Left ventricle myocardium inferior (tissue), 1 donor: ENCODE measurements at places on chromosomes 16 and 17.

GRCh38 chr17:40290629-40291280, 3.1 kb downstream of the CDC6 start:
- peaks cover 50% of the 10 kb centered on the region for H3K4me1 ChIP-seq
- no peak for DNase-seq
- H3K36me3 ChIP-seq: no peaks in the 10 kb centered on the region
- peak overlapping the region; percentile 23 for H3K27ac ChIP-seq
- H3K4me3 ChIP-seq: no peak overlapping the region

DNA sequence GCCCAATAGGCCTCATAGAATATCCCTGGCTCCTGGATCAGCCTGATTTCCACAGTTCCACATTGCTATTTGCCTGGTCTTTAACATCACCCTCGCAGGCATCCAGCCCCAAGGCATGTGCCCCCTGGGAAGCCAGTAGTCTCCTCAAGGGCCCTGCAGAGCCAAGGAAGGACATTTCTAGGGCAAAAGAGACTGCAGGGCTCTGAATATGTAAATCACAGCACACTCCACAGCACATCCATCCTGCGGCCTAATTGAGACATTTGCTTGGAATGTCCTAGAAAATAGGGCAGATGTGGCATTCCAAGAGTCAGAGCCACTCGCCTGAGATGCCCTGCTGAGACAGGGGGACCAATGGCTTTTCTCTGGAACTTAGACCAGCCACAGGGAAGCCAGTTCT, 11.4 kb upstream of the C16orf78 start:
- H3K27ac ChIP-seq: no peak overlapping the region
- H3K36me3 ChIP-seq: no peaks in the 10 kb centered on the region
- H3K4me1 ChIP-seq: no peaks in the 10 kb centered on the region
- no peak for DNase-seq
- H3K4me3 ChIP-seq: no peak overlapping the region

DNA sequence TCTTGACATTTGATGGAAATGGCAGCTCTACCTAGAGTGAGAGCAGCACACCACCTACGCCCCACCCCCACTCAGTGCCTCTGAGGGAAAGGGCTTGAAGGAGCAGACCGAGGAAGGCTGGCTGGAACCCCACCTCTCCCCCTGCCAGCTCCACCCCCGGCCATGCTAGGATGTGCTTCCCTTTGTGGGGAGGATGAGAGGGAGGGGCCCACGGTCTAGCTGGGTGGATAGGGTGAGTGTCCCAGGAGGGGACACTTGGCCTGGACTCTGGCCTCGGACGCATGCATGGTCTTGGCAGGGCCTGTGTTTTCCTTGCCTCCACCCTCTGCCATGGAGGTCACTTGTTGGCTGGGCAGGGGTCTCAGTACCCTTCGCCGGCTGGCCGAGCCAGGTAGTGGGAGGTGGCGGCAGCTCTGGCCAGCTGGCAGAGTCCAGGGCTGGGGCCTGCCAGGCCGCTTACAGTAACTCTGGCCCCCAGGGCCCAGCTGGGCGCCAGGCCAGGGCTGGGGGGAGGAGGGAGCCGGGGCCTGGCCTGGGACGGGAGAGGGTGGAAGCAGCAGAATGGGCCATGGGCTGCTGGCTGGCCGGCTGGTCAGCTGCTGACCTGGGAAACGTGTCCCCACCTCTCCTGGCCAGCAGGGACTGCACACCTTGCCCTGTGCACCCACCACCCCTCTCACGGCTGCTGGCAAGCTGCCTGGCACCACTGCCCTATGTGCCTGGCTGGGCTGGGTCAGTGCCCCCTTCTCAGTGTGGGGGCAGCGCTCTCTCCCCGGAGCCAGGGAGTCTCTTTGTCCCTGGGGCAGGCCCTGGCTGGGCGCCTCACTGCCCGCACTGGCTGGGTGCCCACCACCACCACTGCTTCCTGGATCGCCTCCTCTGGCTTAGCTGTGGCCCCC, 23.0 kb downstream of the RARA start:
- H3K27me3 ChIP-seq: no peaks in the 10 kb centered on the region
- H3K4me3 ChIP-seq: peak overlapping the region; percentile 55
- peak; percentile 93 for DNase-seq
- peaks cover 7% of the 10 kb centered on the region for H3K36me3 ChIP-seq

DNA sequence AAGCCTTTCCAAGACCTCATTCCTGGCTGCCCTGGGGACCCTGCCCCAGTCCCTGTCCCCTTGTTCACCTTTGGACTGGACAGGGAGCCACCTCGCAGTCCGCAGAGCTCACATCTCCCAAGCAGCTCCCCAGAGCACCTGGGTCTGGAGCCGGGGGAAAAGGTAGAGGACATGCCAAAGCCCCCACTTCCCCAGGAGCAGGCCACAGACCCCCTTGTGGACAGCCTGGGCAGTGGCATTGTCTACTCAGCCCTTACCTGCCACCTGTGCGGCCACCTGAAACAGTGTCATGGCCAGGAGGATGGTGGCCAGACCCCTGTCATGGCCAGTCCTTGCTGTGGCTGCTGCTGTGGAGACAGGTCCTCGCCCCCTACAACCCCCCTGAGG, 38.7 kb upstream of the IL21R start:
- H3K36me3 ChIP-seq: peaks cover 51% of the 10 kb centered on the region
- H3K27ac ChIP-seq: no peak overlapping the region
- no peaks in the 10 kb centered on the region for H3K27me3 ChIP-seq
- DNase-seq: no peak
- no peak overlapping the region for H3K4me3 ChIP-seq

DNA sequence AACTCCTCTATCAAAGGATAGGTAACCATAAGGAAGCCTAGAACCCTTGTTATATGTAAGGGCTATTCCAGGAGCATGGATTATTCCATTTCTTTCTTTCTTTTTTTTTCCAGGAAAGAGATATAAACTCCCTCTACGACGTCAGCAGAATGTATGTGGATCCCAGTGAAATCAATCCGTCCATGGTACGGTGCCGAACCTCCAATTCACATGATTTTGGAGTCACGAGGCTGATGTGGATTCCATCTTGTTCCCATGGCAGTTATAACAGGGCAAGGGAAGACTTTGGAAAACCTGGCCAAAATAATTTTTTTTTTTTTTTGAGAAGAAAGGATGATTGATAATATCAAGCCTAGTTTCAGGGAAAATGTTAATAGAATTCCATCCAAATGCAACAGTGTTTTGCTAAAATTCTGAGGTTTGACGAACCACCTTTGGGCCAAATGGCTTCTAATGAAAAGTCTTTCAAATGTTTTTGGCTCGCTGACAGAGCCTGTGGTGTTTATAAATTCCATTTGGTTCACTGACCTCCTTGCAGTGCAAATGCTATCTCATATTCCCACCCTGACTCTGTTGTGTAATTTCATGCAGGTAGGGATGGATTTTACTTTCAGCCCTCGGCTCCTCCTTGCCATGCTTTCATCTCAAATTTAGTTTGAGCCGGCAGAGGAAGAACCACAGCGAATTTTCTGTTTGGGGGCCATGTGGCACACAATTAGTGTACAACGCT, 90.0 kb downstream of the SDR42E1 start:
- no peak for DNase-seq
- H3K4me3 ChIP-seq: no peak overlapping the region
- H3K4me1 ChIP-seq: no peaks in the 10 kb centered on the region
- H3K27ac ChIP-seq: no peak overlapping the region
- no peaks in the 10 kb centered on the region for H3K36me3 ChIP-seq

GRCh38 chr16:7624871-7625766, 292.5 kb downstream of the RBFOX1 start:
- no peak overlapping the region for H3K27ac ChIP-seq
- H3K27me3 ChIP-seq: no peaks in the 10 kb centered on the region
- peaks cover 7% of the 10 kb centered on the region for H3K4me1 ChIP-seq
- no peak for DNase-seq
- H3K4me3 ChIP-seq: no peak overlapping the region

DNA sequence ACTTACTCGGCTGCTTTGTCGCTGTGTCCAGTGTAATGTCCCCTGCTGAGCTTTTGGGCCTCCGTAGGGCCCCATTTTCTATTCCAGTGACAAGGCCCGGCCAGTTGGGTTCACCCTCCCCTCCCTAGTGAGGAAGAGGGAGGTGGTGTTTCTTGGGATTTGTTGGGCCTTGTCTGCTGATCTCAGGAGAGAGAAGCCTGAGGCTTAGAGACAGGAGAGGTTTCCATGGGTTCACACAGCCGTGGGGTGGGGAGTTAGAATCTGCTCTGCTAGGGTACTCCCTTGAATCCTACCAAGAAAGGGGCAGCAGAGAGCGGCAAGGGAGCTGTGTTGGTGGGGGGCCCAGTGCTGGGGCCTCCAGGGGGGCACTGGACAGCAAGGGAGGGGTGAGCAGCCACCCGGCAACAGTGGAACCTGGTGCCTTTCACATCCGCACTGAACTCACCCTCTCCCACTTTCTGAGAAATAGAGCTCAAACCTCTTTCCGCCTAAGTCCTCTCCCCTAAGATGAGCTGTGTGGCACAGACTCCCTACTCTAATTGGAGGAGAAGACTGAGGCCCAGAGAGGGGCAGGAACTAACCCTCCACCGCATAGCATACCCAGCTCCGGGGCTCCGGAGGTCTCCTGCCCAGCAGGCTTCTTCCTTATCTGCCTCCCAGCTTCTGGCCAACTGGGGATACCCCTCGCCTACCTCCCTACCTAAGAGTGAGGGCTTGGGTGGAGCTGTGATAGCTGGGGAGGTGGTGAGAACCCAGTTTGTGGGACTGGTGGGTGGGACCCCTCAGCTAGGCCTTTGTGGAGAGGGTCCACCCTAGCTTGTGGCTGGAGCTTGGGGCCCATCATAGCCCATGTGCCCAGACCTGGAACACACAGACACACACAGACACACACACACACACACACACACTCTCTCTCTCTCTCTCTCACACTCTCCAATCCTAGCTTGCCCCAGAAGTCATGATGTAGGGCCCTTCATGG, 6.8 kb downstream of the TBKBP1 start:
- no peaks in the 10 kb centered on the region for H3K27me3 ChIP-seq
- peaks cover 46% of the 10 kb centered on the region for H3K4me1 ChIP-seq
- no peak for DNase-seq
- no peak overlapping the region for H3K27ac ChIP-seq
- no peak overlapping the region for H3K4me3 ChIP-seq
- peaks cover 24% of the 10 kb centered on the region for H3K36me3 ChIP-seq

GRCh38 chr17:43360376-43360738, 38.4 kb upstream of the ARL4D start:
- H3K4me3 ChIP-seq: peak overlapping the region; percentile 77
- H3K27me3 ChIP-seq: no peaks in the 10 kb centered on the region
- H3K36me3 ChIP-seq: no peaks in the 10 kb centered on the region
- no peak for DNase-seq
- H3K4me1 ChIP-seq: peaks cover 24% of the 10 kb centered on the region

GRCh38 chr16:29148867-29149272, 164.0 kb downstream of the LAT start:
- no peak overlapping the region for H3K4me3 ChIP-seq
- peak; percentile 47 for DNase-seq
- no peaks in the 10 kb centered on the region for H3K36me3 ChIP-seq
- no peaks in the 10 kb centered on the region for H3K27me3 ChIP-seq
- no peak overlapping the region for H3K27ac ChIP-seq

DNA sequence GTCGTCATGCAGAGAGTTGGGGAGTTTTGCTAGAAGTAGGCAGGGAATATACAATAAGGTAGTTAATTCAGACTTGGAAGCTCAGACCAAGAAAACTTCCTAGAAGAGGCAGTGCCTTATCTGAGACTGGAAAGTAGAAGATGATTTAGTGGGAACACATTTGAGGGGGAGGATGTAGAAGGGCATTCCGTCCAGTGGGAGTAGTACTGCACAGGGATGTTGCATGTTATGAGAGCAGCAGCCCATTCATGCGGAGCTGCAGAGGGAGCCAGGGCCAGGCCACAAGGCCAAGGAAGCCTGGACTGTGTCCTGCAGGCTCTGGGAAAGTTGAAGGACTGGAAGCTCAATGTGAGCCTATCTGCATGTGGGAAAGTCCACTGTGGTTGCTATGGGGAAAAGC, 344.5 kb upstream of the EEF2KMT start:
- no peak overlapping the region for H3K4me3 ChIP-seq
- no peaks in the 10 kb centered on the region for H3K36me3 ChIP-seq
- DNase-seq: no peak
- no peaks in the 10 kb centered on the region for H3K4me1 ChIP-seq
- no peak overlapping the region for H3K27ac ChIP-seq
- H3K27me3 ChIP-seq: no peaks in the 10 kb centered on the region

- H3K36me3 ChIP-seq: no peaks in the 10 kb centered on the region
- no peaks in the 10 kb centered on the region for H3K27me3 ChIP-seq
- no peak for DNase-seq
- peaks cover 12% of the 10 kb centered on the region for H3K4me1 ChIP-seq
- H3K27ac ChIP-seq: no peak overlapping the region
These were observed 17.4 kb downstream of the LASP1NB start for GRCh38 chr17:38942696-38943334.

GRCh38 chr17:10130263-10130662, 68.1 kb downstream of the GAS7 start:
- peaks cover 22% of the 10 kb centered on the region for H3K4me1 ChIP-seq
- H3K4me3 ChIP-seq: no peak overlapping the region
- no peaks in the 10 kb centered on the region for H3K27me3 ChIP-seq
- no peak for DNase-seq
- no peak overlapping the region for H3K27ac ChIP-seq
